ENCODE measurements at places on chromosomes 4 and X.

- peaks cover 12% of the 10 kb centered on the region for H3K36me3 ChIP-seq
- H3K27ac ChIP-seq = no peak overlapping the region
- DNase-seq = no peak
- H3K4me1 ChIP-seq = peaks cover 21% of the 10 kb centered on the region
- H3K27me3 ChIP-seq = no peaks in the 10 kb centered on the region
Observed at GRCh38 chrX:56000729-56001128, 231.4 kb upstream of the KLF8 start.

GRCh38 chr4:76307660-76308014 is 1.1 kb downstream of the STBD1 start:
- no peak for DNase-seq
- H3K36me3 ChIP-seq = no peaks in the 10 kb centered on the region
- H3K27ac ChIP-seq = no peak overlapping the region
- H3K4me1 ChIP-seq = peaks cover 10% of the 10 kb centered on the region
- peaks cover 23% of the 10 kb centered on the region for H3K27me3 ChIP-seq

GRCh38 chr4:155434366-155434765 is 57.6 kb upstream of the MAP9 start:
- DNase-seq = no peak
- no peaks in the 10 kb centered on the region for H3K36me3 ChIP-seq
- H3K27ac ChIP-seq = no peak overlapping the region
- H3K4me1 ChIP-seq = no peaks in the 10 kb centered on the region

- H3K4me1 ChIP-seq = peaks cover 20% of the 10 kb centered on the region
- no peaks in the 10 kb centered on the region for H3K27me3 ChIP-seq
- DNase-seq = no peak
- H3K27ac ChIP-seq = no peak overlapping the region
- no peak overlapping the region for H3K4me3 ChIP-seq
Observed at GRCh38 chr4:152581536-152582160, 45.8 kb upstream of the FBXW7 start.

DNA sequence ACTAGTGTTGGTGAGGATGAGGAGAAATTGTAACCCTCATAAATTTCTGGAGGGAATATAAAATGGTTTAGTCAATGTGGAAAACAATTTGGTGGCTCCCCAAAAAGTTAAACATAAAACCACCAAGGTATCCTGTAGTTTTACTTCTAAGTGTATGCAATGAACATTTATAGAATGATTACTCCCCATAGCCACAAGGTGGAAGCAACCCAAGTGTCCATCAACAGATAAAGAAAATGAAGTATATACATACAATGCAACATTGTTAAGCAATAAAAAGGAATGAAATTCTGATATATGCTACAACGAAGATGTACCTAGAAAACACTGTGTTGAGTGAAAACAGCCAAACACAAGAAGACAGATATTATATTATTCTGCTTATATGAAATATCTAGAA is 569.1 kb upstream of the GRID2 start:
- no peaks in the 10 kb centered on the region for H3K4me1 ChIP-seq
- no peak overlapping the region for H3K4me3 ChIP-seq
- no peaks in the 10 kb centered on the region for H3K36me3 ChIP-seq
- DNase-seq = no peak

DNA sequence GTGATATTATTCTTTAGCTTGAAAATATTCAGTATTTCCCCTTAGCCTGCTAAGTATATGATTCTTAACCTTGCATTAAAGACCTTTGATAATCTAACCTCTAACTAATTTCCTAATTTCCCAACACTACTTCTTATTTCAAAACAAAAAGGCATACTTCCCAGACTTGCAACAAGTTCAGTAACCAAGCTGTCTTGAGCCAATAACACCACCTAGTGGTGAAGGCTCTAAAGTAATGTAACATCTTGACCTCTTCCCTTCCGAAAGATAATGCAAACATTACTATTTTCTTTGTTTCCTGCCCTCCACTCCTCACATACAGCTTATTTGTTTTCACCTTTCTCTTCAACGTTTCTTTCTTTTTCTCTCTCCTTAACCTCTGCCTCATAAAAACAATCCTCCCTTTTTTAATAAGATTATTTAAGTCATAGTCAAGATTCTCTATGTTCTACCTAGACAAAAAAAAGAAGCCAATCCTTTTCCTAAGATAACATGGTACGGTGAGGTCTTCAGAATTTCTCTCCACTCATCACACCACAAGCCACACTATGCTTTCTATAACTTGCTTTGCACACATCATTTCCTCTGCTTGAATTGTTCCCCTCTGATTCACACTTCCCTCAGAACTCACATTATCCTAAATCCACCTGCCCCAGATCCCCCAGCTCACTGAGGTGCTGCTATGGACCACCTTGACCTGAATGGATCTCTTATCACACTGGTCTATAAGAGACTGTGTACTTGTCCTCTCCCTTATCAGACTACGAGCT is 3.5 kb downstream of the FAT1 start:
- no peak overlapping the region for H3K27ac ChIP-seq
- H3K4me3 ChIP-seq = no peak overlapping the region
- peaks cover 1% of the 10 kb centered on the region for H3K36me3 ChIP-seq

- H3K27ac ChIP-seq = no peak overlapping the region
- no peaks in the 10 kb centered on the region for H3K4me1 ChIP-seq
- no peaks in the 10 kb centered on the region for H3K36me3 ChIP-seq
- DNase-seq = no peak
- no peak overlapping the region for H3K4me3 ChIP-seq
Observed at GRCh38 chr4:114040319-114041116, 61.1 kb upstream of the ARSJ start.

- H3K36me3 ChIP-seq = no peaks in the 10 kb centered on the region
- H3K4me1 ChIP-seq = no peaks in the 10 kb centered on the region
- H3K27ac ChIP-seq = no peak overlapping the region
- no peak overlapping the region for H3K4me3 ChIP-seq
- no peaks in the 10 kb centered on the region for H3K27me3 ChIP-seq
Observed at GRCh38 chr4:161291222-161291621, 872.6 kb downstream of the FSTL5 start.

DNA sequence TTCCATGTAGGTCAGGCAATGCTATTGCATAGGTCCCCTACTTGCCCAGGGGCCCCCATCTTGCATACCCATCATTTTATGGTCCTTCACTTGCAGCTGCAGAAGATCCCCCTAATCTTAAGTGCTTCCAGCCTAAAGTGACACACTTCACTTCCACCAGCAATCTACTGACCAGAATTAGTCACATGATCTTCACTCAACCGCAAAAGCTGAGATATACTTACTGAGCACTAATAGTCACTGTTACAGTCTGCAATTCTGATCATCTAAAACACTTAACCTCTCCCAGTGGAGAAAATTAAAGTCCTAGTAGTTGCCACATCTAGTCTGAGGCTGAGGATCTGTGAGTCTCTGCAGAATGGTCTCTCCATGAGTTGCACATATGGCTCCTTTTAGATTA is 82.1 kb downstream of the AREG start:
- no peak overlapping the region for H3K27ac ChIP-seq
- H3K27me3 ChIP-seq = peaks cover 6% of the 10 kb centered on the region
- no peak for DNase-seq
- H3K4me3 ChIP-seq = no peak overlapping the region
- no peaks in the 10 kb centered on the region for H3K36me3 ChIP-seq

DNA sequence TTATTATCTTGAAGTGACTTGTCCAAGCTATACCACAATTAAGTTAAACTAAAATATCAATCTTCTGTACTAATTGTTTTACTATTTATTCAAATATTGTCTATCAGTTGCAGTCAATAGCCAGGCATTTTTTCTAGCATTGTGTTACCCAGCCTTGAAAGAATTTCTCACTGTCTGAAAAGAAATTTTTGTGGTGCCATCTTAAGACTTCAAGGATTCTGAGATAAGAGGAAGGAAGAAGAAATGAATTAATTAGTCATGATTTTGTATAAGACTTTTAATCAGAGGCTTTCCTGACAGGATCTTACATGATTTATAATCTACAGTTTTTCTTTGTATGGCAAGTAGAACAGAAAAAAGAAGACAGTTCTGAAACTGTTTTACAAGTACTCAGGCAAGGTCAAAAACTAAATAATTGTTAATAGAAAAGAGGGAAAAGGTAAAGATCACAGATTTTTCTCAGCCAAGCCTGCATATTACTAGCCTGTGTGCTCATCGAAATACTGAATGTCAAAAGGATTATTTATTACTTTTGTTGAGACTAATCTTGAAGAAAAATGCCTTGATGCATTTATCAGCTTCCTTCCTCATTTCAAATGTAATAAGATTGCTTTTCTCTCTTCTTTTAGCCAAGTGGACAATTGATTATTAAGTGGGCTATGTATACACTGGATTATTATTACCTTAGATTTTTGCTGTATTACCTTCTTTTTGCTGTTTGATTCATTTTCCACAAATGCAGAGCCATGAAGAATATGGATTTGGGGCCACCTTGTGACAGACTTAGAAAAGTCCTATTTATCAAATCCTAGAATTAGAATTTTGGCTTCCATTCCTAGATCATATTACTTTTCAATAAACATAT is 53.8 kb downstream of the CXCL1 start:
- no peaks in the 10 kb centered on the region for H3K4me1 ChIP-seq
- H3K27me3 ChIP-seq = no peaks in the 10 kb centered on the region
- H3K4me3 ChIP-seq = no peak overlapping the region
- H3K36me3 ChIP-seq = no peaks in the 10 kb centered on the region
- H3K27ac ChIP-seq = no peak overlapping the region

GRCh38 chr4:159977907-159978617 is 875.2 kb downstream of the RAPGEF2 start:
- no peak overlapping the region for H3K27ac ChIP-seq
- H3K4me3 ChIP-seq = no peak overlapping the region
- H3K36me3 ChIP-seq = no peaks in the 10 kb centered on the region
- H3K4me1 ChIP-seq = no peaks in the 10 kb centered on the region

DNA sequence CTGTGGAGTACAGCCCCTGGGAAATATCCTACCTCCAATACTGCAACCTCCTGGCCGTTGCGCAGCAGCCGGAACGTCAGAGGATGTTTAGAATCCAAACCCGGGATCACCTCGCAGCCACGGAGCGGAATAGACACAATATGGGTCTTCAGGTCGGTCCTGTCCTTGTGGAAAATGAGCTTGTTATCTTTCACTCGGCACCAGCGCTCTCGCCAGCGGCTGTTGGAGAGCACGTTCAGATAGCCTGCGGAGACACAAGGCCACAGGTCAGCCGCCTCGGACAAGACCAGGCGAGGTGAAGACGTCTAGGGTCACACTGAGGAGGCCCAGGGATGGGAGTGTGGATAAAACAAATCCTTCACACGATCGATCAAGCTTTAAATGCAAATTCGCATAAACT is 139.3 kb downstream of the AFAP1 start:
- no peak overlapping the region for H3K4me3 ChIP-seq
- no peak overlapping the region for H3K27ac ChIP-seq
- H3K27me3 ChIP-seq = peaks cover 11% of the 10 kb centered on the region
- no peaks in the 10 kb centered on the region for H3K4me1 ChIP-seq
- DNase-seq = no peak

GRCh38 chrX:25068340-25068739 is 52.6 kb upstream of the ARX start:
- H3K27ac ChIP-seq = no peak overlapping the region
- no peak overlapping the region for H3K4me3 ChIP-seq
- peaks cover 5% of the 10 kb centered on the region for H3K27me3 ChIP-seq
- no peaks in the 10 kb centered on the region for H3K36me3 ChIP-seq
- H3K4me1 ChIP-seq = no peaks in the 10 kb centered on the region

GRCh38 chr4:38069271-38069760 is 109.1 kb downstream of the PTTG2 start:
- no peak overlapping the region for H3K27ac ChIP-seq
- peaks cover 11% of the 10 kb centered on the region for H3K4me1 ChIP-seq
- H3K36me3 ChIP-seq = peaks cover 27% of the 10 kb centered on the region
- H3K4me3 ChIP-seq = no peak overlapping the region
